LoVo (cell line): ENCODE measurements at places on chromosomes 5 and 9.

DNA sequence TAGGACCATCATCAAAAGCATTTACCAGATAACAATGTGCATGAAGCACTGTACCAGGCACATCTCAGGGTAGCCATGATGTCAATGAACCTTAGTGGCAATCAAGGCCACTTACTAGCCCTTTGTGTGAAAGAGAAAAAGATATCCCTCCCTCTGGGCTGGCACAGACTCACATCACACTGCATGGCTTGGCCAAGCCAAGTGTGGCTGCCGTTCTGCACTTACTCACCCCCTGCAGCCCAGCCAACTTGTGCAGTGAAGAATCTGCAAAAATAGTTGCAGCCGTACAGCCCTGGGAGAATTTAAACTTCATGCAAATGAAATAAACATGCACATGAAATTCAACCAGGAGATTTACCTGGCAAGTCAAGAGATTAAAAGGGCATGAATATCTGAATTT, 333.5 kb downstream of the DEPDC1B start:
- DNase-seq, result no peak

DNA sequence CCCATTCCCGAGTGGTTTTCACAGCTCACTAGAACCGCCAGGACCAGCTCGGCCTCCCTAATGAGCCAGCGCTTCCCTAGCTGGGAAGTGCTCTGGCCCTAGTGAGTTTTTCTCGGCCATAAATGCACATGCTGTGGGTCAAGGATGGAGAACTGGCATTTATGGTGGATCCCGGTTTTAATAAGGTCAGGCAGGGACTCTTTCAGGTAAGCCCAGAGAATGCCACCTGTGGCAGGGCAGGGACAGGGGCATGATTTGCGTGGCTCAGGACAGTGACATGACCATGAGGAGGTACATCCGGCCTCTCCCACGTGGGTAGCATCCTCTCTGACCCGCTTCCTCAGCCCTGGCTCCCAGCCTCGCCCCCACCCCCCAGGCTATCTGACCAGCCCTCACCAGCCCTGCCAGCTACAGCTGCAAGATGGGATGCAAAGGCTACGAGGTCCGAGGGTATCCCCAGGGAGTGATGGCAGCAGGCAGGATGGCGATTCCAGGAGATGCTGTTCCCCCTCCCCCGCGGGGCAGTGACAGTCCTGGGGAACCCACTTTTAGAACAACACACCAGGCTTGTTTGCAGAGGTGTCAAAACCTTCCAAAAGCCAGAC, 60.3 kb upstream of the ADAMTS2 start:
- DNase-seq, result no peak

- no peak for DNase-seq
Measured at GRCh38 chr9:87701931-87702421, 23.9 kb upstream of the CTSL start.

- DNase-seq, result no peak
Measured at GRCh38 chr9:97924386-97924785, 2.1 kb upstream of the TRMO start.

DNA sequence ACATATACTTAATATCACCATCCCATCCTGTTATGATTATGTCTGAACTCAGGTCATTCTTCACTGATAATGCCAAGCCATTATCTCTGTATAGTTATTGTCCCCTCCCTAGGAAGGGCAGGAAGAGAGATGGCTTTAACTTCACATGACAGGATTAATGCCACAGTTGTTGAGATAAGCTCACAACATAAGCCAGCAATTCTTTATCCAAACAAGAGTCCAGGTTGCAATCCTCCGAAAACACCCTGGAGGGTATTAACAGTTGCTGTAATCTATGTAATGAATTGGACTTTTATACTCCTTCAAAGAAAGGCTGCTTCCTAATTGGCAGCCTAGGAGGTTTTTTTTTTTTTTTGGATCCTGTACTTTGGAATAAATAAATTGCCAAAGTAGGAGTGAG, 779.4 kb downstream of the SEMA5A start:
- DNase-seq, result no peak

DNA sequence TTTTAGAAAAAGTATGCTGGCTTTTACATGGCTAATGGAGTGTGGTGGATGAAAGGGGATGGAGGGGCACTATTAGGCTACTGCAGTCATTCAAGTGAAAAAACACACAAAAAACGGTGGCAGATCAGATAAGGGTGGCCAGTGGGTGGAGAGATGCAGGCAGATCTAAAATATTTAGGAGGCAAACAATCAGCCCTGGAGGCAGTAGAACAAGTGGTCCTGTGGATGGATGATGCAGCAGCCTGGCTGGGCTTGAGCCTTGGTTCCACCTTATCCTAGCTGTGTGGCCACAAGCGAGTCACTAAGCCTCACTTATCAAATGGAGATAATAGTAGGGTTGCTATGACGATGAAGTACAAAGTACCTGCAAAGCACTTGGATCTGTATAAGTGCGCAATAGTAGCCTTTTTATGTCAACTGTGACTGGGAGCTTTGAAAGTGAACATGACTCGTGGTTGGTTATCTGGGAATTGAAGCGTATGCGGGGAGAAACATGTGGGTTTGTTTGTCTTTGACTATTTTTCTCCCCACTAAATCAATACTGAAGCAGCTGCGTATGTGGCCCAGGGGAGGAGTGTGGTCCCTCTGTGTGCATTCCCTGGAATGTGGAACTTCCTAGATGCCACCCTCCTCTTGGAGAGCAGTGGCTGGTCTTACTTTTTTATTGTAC, 20.2 kb downstream of the NSG2 start:
- DNase-seq, result no peak

DNA sequence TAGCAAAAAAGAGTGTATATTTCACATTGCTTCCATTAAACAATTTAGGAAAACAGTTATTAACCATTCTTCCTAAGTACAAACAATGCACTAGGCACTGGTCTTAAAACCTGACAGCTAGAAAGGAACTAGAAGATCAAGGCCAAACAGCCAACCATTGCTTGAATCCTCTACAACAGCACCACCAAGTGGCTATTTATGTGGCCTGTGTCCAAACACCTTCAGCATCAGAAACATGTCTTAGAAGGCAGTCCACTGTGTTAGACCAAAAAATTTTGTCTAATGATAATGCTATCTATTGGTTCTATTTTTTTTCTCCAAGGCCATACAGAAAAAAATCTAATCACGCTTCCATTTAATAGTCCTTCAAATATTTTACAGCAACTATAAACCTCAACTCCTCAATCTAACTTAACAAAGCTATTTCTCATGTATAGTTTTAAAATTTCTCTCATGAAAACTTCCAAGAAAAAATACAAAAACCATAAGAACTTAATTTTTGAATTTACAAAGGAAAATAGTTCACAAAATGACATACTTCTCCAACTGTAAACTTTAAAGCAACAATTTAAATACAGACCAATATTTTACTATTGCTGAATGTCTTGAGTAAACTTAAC, 36.1 kb downstream of the CAAP1 start:
- DNase-seq, result peak; percentile 32

GRCh38 chr5:124906339-124907097, 160.1 kb upstream of the ZNF608 start:
- DNase-seq, result peak; percentile 49

- DNase-seq, result no peak
Measured at GRCh38 chr9:6893350-6894131, 135.8 kb downstream of the KDM4C start.

DNA sequence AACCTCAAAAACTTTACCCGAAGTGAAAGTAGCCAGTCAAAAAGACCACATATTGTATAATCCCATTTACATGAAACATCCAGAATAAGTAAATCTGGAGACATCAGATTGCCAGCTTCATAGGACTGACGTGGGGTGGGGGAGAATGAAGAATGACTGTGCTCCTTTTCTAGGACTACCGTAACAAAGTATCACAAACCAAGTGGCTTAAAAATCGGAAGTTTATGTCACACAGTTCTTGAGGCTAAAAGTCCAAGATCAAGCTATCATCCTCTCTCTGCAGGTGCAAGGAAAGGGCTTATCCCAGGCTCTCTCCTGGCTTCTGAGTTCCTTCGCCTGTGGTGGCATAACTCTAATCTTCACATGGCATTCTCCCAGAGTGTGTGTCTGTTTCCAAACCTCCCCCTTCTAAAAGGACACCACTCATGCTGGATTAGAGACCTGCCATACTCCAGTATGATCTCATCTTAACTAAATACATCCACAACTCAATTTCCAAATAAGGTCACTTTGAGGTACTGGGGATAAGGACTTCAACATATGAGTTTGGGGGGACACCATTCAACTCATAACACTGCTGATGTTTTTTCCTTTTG, 25.5 kb downstream of the ADAM19 start:
- no peak for DNase-seq

DNA sequence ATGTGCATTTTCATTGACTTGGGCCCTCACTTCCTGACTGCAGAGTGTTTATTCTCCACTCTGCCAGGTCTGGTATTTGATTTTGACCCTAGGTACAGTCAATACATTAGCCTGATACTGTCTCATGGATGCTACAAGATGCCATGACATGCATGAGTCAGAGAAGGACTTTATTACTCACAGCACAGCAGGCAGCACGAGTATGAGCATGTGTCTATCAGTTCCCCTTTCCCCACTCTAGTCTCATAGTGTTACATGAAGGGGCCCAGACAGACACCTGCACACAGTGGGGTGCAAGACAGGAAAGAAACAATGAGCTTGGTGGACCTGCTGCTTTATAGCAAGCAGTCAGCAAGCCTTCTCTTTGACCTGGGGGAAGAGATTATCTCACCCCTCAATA, 19.6 kb downstream of the ITGA2 start:
- DNase-seq, result no peak

GRCh38 chr9:137607141-137607857, 1.8 kb downstream of the ARRDC1 start:
- no peak for DNase-seq

- DNase-seq, result no peak
Measured at GRCh38 chr5:80125962-80126480, 90.9 kb downstream of the THBS4 start.

- DNase-seq, result no peak
Measured at GRCh38 chr5:53942724-53943123, 367.6 kb downstream of the ARL15 start.

- no peak for DNase-seq
Measured at GRCh38 chr5:125722550-125722949, 700.7 kb upstream of the GRAMD2B start.

DNA sequence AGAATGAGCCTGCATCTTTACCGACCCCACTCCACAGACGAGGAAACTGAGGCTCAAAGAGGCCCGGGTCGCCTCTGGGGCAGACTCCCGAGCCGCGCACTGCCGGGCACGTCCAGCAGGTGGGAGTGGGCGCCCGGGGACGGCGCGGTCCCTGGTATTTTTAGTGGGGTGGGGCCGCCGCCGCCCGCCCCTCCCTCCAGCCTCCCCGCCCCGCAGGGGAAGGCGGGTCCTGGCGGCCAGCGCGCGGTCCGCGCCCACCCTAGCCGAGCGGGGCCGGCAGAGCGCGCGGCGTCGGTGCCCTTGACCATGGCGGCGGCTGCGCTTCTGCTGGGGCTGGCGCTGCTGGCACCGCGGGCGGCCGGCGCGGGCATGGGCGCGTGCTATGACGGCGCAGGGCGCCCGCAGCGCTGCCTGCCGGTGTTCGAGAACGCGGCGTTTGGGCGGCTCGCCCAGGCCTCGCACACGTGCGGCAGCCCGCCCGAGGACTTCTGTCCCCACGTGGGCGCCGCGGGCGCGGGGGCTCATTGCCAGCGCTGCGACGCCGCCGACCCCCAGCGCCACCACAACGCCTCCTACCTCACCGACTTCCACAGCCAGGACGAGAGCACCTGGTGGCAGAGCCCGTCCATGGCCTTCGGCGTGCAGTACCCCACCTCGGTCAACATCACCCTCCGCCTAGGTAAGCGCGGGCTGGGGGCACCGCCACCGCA, at the start of gene LAMC3:
LAMC3 (plus strand) TSS at position 266 of the 710 bp plus-strand sequence; CDS start at position 307, 41 bp downstream.
- DNase-seq, result no peak

GRCh38 chr5:163350083-163350482, 87.3 kb upstream of the CCNG1 start:
- no peak for DNase-seq

- DNase-seq, result no peak
Measured at GRCh38 chr5:93062548-93062947, 518.5 kb downstream of the NR2F1-AS1 start.

- DNase-seq, result no peak
Measured at GRCh38 chr9:16725066-16725465, 145.4 kb downstream of the BNC2 start.

GRCh38 chr5:56302027-56302426, 68.9 kb upstream of the ANKRD55 start:
- DNase-seq, result no peak

DNA sequence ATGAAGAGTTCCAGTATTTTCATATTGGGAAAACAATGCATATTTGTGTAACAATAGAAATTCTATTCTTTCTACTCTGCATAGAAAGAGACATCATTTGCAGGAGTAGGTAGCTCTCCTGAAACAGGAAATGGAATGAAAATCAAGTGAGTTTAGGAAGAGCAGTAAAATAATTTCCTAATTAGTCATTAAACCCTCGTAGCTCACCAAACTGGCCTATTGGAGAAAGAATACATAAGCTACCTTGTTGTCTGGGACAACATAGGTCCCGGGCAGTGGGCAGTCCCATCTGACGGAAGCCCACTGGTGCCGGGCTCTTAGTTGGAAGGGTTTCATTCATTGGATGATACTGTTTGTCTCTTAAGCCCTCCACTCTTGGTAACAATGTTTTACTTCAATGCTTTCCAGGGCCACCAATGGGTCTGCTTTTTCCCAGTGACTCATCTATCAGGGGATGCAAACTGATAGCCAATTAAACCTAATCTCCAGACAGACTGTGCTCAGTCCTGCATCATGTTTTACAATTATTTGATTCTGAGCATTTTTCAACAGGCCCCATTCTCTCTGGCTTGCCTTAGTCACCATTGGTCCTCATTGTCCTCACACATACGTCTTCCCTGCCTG, 46.5 kb downstream of the GNA14 start:
- DNase-seq, result no peak

- DNase-seq, result no peak
Measured at GRCh38 chr9:2781336-2781735, 62.6 kb downstream of the PUM3 start.

- DNase-seq, result no peak
Measured at GRCh38 chr5:58060996-58061395, 398.9 kb downstream of the PLK2 start.

DNA sequence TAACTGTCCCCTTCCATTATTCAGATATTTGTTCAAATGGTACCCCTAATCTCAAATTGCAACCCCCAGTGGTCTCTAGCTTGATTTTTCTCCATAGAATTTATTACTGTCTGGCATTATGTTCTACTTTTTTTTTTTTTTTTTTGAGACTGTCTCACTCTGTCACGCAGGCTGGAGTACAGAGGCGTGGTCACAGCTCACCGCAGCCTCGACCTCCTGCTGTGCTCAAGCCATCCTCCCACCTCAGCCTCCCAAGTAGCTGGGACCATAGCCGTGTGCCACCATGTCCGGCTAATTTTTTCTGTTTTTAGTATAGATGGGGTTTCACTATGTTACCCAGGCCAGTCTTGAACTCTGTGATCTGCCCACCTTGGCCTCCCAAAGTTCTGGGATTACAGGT, 2.0 kb upstream of the REEP5 start:
- no peak for DNase-seq

GRCh38 chr9:109880276-109881169, 100.5 kb downstream of the PALM2AKAP2 start:
- peak; percentile 41 for DNase-seq
